ENCODE measurements at places on chromosomes 4 and X.

- no peak for DNase-seq
Observed at GRCh38 chrX:9356846-9357245, 108.0 kb upstream of the TBL1X start.

DNA sequence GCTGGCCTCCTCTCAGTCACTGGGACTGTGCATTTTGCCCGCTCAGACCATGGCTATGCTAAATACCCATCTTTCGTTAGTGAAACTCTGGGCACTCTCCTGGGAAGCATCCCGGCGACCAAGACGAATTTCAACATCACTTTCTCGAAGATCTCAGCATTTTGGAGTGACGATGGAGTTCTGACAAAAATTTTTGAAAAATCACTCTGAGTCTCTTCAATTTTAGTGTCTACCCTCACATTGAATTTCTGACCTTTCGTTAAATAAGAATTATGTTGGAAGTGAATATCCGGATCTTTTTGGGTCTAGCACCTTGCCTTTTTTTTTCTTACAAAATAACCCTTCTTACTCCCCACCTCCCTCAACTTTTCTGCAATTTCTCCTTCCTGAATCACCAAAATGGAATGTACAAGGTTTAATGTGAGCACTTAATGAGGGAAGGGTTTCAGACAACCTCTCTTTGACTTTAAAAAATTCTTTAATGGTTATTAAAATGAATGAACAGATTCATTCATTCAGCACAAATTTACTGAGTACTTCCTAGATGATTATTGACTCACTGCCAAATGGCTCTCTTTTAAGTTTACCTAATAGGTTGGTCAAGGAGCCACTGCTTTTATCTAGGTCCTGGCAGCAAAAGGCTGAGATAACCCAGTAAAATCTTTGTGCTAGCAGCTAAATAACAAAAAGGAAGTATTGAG, 746 bp upstream of the AADAT start:
- no peak for DNase-seq

DNA sequence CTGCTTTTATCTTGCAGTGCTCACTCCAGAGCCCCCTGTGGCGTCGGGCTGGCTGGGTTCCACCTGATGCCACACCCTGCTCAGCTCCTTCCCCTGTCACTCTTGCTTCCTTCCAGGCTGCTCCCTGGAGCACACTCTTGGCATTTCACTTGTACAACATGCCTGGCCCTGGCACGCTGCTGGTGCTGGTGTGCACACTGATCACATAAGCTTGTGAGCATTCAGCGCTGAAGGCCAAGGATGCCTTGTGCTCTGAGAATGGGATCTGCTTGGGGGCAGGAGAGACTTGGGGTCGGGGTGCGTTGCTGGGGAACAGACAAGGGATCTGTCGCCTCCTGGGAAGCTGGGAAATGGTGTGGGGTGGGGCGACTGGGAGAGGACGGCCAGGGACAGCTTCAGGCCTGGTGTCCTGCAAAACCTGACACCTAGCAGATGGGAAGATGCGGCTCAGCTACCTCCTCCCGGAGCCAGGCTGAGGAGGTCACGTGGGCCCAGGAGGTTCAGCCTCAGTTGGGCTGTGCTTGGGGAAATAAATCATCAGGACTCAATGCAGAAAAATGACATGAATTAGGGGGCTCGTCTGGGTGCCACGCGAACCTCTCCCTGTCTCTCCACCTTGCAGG, 108.5 kb downstream of the PHKA2 start:
- DNase-seq = no peak

- DNase-seq = no peak
Observed at GRCh38 chr4:74638689-74639088, 155.6 kb downstream of the BTC start.

GRCh38 chr4:158807691-158808090, 38.9 kb downstream of the FNIP2 start:
- no peak for DNase-seq

DNA sequence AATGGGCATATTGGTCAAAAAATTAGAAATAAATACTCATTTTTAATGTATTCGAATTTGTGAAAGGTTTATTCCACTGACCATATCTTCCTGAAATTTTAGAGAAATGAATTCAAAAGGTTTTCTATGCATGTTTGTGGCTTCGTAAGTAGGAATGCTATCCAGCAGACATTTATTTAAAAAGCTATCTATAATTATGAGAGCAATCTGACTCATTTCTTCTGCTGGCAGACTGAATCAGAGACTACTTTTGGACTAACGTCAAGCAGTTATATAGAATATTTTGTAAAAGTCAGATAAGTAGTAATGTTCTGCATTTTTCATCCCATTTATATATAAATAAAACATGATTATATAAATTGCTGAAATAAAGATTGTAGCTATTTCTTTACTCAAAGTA, 125.0 kb downstream of the SPCS3 start:
- DNase-seq = no peak

GRCh38 chrX:154020536-154021115, 924 bp upstream of the IRAK1 start:
- DNase-seq = no peak
